ENCODE measurements at places on chromosomes 5 and 9.

- no peak for DNase-seq
Measured at GRCh38 chr9:106860721-106861639, 2.0 kb upstream of the ZNF462 start.

DNA sequence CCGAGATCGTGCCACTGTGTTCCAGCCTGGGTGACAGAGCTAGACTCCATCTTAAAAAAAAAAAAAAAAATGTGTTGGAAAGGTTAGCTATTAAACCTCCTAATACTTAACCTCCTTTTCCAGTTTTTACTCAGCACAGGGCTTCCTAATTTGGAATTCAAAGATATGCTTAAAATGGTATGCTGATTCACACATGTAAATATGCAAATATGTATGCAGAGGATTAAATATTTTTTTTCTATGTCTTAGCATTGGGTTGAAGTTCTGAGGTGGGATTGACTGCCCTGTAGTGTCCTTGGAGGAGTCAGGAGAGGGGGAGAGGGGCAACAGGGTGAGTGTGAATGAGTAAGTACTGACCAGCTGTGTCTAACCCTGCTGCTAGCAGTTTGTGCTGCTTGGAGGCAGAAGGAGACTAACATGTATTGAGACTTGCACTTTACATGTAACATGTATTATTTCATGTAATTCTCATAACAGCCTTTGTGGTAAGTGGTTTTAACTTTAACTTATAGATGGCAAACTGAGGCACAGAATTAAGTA, 63.2 kb downstream of the SLC44A1 start:
- DNase-seq = no peak

DNA sequence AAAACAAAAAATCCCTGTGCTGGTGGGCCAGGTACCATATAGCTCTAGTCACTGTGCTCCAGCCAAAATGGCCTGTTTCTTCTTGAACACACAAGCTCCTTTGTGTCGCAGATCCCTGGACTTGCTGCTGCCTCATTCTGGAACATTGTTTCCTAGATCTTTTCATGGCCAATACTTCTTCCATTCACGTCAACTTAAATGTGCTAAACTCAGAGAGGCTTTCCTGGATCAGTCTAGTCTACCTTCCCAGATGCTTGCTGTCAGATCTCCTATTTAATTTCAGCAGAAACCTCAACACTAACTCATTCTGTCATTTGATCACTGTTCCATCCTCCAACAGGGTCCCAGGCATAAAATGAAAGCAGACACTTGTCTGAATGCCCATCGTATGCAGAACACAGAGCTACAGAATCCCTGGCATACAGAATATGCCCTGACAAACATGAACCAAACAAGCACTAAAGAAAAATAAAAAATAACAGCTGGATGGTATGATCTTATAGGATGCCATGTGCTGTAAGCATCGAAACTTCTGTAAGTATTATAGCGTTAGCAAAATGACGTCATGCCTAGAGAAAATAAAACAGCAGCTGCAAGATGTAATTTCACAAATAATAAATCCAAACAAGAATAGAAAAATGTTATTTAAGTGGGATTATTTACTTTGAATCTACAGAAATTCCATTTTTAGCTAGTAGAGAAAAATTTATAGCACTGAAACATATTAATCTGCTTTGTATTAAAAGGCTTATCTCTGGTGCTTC, 403.7 kb upstream of the DAP start:
- DNase-seq = no peak

DNA sequence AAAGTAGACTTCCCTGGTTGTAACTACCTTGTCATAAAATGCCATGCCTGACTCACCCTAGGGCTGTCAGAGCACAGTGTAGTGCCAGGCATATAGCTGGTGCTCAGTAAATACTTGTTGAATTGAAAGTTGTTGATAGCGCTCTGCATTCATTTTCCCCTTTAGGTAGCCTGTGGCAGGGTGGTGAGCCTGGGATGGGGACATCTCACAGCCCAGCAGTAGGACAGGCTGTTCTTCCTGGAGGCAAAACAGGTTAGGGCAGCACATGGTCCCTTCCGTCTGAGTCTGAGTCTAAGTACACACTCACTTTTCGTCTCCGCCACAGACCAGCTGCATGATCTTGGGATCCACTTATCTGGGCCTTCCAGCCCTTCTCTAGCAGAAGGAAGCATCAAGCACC, 401.9 kb downstream of the ZSWIM6 start:
- DNase-seq = no peak

DNA sequence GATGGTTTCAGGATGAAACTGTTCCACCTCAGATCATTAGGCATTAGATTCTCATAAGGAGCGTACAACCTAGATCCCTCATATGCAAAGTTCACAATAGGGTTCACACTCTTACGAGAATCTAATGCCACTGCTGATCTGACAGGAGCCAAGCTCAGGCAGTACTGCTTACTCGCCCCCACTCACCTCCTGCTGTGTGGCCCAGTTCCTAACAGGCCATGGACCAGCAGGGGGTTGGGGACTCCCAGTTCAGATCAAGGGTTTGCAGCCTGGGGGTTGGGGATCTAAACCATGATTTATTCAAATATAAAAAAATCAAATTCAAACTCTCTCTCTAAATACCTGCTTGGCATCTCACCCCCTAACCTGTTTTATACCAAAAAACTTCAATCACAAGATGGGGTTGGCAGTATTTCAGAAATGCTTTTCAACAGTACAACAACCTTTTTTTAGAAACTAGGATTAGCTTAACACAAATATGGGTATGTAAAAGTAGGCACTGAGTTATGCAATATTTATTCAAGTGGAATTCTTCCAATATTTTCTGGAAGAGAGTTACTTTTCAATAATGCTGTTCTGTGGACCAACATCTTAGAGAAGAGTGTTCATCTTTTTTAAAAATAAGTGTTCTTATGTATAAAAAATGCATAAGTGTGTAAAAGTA, 30.1 kb upstream of the SLC12A2 start:
- DNase-seq = no peak

Data from GM12865 (cell line).